ENCODE measurements at places on chromosomes 11 and 22.

- no peak for DNase-seq
These were observed 64.4 kb downstream of the SGSM3 start for GRCh38 chr22:40434745-40435144.

GRCh38 chr11:117145393-117145761, 1.3 kb downstream of the PAFAH1B2 start:
- DNase-seq, result no peak

- no peak for DNase-seq
These were observed 42.9 kb downstream of the IRAG1 start for GRCh38 chr11:10650630-10651029.

GRCh38 chr11:109106151-109106906, 315.7 kb upstream of the C11orf87 start:
- no peak for DNase-seq

GRCh38 chr11:623999-624704, 603 bp downstream of the CDHR5 start:
- DNase-seq, result no peak

DNA sequence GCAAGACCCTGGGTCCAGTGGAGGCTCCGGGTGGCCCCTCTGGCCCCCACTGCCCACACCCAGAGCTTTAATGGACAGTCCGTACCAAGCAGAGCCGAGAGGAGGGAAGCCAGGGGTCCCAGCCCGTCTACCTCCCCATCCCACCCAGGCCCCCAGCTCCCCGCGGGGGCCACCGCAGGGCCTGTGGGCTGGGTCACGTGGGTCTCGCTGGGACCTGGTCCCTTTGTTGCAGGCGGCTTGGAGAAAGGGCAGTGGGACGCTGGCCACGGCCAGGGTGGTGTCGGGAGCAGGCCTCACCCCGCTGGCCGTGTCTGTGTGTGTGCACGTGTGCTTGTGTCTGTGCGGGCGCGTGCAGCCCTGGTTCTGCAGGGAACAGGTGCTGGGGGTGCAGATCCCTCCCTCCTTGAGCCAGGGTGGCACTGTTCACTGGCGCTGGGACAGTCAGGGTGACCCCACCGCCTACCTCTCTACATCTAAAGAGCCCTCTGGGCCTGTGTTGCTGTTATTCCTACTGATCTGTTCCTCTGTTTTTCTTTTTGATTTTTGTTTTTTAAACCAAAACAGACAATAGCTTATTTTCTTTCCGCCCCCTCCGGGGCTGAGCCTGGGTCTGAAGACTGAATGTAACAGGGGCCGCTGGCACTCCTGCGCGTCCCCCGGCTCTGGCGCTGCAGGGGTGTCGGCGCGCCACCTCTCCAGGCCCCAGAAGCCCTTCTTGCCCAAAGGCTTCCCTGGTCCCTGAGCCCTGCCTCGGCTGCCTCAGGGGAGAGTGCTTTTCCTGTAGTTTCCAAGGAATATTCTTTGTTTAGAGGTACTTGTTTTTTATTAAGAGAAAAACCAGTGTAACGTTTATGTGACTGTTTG, 20.1 kb upstream of the TMEM191C start:
- DNase-seq, result no peak

- no peak for DNase-seq
These were observed 16.0 kb downstream of the TMEM123 start for GRCh38 chr11:102436561-102436960.

GRCh38 chr11:78350091-78350645, 67.5 kb downstream of the GAB2 start:
- no peak for DNase-seq

DNA sequence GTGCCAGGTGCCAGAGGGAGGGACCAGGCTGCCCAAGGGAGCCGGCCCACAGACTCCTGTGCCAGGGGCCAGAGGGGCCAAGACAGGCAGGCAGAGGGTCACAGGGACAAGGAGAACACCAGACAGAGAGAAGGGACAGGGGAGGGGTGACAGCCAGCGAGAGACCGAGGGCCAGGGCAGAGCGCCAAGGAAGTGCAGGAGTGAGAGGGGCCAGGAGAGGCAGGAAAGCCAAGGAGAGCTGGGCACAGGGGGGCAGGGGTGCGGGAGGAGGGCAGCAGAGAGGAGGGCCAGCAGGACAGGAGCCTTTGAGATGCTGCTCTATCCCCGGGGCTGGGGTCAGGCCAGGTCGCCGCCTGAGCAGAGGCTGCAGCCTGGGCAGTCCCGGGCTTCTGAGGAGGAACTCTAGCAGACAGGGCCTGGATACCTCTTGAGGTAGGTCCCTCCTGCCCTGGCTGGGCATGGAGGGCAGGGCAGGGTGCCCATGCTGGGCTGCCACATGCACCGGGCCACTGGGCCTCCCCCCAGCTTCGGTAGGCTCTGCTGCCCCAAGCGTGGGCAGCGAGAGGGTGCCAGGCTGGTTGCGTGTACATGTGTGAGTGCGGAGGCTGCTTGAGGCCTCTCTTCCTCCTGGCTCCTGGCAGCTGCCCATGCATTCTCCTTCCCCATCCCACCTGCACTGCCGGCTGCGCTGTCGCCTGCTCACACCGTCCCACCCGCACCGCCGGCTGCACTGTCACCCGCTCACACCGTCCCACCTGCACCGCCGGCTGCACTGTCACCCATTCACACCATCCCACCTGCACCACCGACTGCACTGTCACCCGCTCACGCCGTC, 12.2 kb downstream of the LSP1 start:
- DNase-seq, result no peak

GRCh38 chr11:118870396-118871343, 13.0 kb upstream of the CXCR5 start:
- no peak for DNase-seq

- DNase-seq, result no peak
These were observed 201.2 kb downstream of the PGR start for GRCh38 chr11:100928426-100928825.

- DNase-seq, result no peak
These were observed 9.4 kb upstream of the PRR5 start for GRCh38 chr22:44692662-44693007.

GRCh38 chr11:67656278-67656922, 5.9 kb upstream of the ACY3 start:
- DNase-seq, result no peak

- DNase-seq, result no peak
These were observed 62.7 kb downstream of the CD82 start for GRCh38 chr11:44627911-44628729.

DNA sequence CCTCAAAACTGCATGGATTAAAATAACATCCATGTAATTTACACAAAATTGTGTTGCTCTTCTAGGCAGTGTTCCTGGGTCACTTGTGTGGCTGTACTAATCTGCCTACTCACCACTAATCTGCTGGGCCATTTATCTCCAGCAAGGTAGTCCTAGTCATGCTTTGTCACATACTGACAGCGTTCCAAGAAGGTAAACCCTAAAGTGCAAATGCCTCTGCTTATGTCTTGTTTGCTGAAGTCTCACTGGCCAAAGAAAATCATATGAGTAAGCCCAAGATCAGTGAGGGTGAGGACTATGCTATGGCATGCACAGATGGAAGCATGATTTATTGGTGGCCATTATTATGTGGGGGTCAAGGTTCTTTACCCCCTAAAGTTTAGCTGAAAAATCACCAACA, 630.2 kb upstream of the LUZP2 start:
- no peak for DNase-seq

DNA sequence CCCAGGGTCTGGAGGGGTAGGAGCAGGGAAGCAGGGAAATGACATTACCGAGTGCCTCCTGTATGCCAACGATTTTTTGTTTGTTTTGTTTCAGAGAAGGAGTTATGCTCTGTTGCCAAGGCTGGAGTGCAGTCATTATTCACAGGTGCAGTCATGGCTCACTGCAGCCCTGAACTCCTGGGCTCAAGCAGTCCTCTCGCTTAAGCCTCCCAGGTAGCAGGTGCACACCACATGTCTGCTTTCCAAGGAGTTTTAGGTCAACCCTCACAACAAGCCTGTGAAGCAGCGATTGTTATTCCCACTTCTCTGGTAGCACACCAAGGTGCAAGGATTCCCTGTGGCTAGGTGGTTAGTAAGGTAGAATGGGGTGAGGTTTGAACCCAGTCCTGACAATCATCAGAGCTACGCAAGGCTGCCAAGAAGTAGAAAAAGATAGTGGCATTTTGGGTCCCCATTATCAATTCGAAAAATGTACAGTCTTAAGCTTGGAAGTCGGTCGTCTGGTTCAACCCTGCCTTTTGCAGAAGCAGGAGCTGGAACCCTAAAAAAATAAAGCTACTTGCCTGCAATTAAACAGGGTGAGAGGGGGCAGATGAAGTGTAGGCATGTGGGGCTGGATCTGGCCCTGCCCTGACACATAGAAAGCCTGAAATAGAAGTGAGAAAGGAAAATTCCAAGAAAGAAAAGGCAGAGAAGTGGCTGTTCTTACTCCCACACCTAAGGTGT, 9.1 kb downstream of the UCP3 start:
- no peak for DNase-seq

DNA sequence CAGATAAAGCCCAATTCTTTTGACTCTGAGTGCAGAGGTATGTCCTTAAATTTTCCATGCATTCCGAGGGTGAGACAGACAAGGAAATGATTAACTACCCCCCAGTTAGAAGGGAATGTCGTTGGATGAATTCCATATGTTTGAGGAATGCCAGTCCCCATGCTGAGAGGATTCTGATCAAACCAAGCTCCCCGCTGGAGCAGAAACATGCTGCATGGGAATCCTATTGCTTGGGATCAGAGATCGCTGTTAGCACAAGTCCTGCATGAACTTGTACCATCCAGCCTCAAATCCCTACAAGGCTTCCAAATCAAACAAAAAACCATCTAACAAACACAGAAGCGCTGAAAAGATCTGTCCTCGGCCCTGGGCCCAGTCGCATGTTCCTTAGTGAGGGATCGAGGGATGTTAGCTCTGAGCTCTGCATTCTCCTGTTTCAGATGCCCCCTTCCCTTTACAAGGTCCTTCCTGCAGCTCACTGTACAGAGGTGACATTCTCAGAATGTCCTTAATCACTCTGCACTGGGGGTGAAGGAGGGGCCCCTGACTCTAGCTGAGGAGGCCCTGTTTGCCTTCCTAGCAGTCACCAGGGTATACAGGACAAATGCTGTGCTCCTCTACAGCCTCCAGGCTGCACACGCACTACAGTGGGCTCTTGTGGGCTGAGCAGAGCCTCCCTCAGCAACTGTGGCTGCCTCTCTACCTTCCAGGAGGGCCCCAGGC, 353.4 kb downstream of the TENM4 start:
- DNase-seq, result no peak

- DNase-seq, result no peak
These were observed 32.0 kb upstream of the NUP50 start for GRCh38 chr22:45131749-45132148.

DNA sequence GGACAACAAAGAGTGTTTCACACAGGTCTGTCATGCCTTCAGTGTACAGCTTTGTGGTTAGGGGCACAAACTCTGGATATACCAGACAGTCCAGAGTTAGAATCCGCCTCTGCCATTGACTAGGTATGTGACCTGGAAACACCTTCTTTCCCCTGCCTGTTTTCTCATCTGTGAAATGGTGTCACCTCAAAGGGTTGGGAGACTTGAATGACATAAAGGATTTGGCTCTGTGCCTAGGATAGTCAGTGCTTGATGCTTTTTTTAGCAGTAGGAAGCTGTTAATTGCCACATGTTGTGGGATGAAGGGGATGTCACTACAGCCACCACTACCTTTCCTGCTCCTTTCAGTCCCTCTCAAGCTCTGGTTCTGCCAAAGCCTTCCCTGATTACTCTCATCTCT, 17.4 kb upstream of the LRRC55 start:
- DNase-seq, result no peak

GRCh38 chr11:73859671-73860070, 17.0 kb downstream of the COA4 start:
- no peak for DNase-seq

DNA sequence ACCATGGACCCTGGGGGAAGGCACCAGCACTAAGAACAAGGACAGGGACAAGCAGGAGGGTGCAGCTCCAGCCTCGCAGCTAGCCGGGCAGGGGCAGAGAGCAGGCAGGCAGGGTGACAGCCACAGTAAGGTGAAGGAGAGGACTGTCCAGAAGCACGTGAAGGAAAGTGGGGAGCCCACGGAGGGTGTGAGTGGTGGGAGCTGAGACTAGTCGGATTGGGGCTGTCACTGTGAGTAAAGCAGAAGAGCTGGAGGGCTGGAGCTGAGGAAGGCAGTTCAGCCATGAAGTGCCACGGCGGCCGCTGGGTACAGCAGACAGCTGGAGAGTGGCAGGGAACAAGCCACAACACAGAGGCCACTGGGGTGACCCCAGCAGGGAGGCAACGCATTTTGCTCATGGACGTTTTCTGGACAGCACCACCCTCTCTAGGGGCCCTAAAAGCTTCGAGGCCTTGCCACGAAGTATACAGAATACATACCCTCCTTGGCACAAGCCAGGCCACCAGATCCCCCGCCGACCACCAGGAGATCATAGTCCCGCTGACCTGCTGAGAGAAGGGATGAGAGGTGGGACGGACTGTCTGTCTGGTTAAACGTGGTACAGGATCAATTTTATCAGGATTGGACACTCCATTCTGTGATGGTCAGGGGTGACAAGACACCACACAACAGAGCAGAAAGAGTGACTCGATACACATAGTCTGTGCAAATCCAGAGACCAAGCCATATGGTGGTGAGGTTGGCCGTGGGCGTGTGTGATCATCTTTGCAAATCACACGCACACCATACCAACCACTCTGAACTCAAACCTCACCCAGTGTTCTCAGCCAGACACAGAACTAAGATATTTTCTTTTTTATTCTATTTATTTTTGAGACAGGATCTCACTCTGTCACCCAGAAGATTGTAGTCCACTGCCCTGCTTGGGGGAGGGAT, 10.8 kb upstream of the COMT start:
- DNase-seq, result no peak

DNA sequence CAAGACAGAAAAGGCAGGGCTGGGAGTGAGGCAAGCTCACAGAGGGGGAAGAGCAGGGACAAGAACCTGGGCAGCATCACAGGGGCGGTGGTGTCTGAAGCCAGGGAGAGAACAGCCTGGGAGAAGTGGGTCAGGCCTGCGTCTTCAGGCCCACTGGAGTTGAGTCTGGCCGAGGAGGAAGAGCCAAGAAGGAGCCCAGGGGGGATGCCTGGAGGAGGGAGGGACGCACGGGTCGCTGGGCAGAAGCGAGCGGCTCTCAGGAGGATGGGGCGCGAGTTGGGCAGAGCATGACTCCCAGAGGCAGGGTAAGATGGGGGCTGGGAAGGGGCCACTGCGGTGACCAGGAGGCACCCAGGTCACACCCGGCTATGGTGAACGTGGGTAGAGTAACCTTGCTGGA, 18.5 kb downstream of the LRFN4 start:
- no peak for DNase-seq

GRCh38 chr11:5038341-5038740, 8.0 kb upstream of the OR52J3 start:
- DNase-seq, result no peak

DNA sequence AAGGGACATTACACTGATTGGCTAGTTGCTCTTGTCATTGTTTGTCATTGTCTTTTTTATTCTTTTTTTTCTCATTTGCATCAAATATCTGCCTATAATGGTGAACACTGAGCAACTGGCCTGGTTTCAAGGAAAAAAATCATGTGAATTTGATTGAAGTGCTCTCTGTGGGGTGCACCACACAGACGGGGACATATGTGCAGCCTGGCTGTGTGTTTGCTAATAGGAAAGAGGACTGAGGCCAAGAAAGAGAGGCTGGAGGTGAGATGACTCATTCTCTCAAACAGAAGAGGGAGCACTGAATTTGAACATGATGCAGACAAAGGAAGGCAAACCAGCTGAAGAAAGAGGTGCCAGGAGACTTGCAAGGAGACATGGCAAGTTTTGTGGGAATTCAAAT, 684.9 kb upstream of the CCDC90B start:
- no peak for DNase-seq

GRCh38 chr11:97965849-97966646, 1054.7 kb upstream of the CNTN5 start:
- DNase-seq, result no peak

- DNase-seq, result no peak
These were observed 43.0 kb upstream of the WT1 start for GRCh38 chr11:32478277-32478731.
